DMS153 (cell line): ENCODE measurements at places on chromosomes 13 and 19.

GRCh38 chr13:27472441-27472840 is 22.1 kb upstream of the MTIF3 start:
- DNase-seq, result no peak

GRCh38 chr13:113882267-113882630 is 18.4 kb upstream of the GAS6 start:
- DNase-seq, result no peak

- DNase-seq, result no peak
Observed at GRCh38 chr13:73991384-73991783, 142.8 kb downstream of the KLF12 start.

GRCh38 chr13:97548138-97548537 is 114.2 kb downstream of the RAP2A start:
- DNase-seq, result no peak

GRCh38 chr13:40206241-40207000 is 460.0 kb downstream of the FOXO1 start:
- DNase-seq, result peak; percentile 3

- no peak for DNase-seq
Observed at GRCh38 chr19:10374931-10375330, 5.4 kb downstream of the TYK2 start.

DNA sequence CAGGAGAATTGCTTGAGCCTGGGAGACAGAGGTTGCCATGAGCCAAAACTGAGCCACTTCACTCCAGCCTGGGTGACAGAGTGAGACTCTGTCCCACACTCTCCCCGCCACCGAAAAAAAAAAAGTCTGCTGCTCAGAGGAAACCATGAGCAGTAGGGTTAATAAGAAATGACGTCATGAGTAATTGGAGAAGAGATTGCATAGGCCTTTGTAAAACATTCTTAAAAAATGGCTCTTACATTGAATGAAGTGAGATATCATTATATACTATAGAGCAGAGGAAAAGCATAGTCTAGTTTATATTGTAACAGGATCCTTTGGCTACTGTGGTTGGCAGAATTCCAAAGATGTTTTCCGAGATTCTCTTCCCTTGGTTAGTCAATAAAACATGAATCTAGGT is 228.2 kb downstream of the PCDH20 start:
- DNase-seq, result no peak

DNA sequence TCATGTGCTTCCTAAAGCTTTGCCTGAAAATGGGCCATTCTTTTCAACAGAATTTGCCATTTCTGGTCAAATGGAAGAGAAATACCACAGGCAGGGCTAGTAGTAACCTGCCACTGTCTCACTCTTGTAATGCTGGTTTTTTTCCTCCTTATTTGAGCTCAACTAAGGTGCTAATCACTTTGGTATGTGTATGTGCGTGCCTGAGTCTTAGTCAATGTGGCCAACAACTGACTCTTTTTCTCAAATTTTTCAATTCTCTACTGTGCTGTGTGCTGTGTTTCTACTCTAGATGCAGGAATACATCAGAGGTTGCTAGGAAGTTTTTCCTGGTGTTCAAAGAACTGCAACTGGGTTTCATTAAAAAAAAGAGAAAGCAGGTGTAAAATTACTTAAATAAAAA is 870.2 kb downstream of the EFNB2 start:
- DNase-seq, result no peak

DNA sequence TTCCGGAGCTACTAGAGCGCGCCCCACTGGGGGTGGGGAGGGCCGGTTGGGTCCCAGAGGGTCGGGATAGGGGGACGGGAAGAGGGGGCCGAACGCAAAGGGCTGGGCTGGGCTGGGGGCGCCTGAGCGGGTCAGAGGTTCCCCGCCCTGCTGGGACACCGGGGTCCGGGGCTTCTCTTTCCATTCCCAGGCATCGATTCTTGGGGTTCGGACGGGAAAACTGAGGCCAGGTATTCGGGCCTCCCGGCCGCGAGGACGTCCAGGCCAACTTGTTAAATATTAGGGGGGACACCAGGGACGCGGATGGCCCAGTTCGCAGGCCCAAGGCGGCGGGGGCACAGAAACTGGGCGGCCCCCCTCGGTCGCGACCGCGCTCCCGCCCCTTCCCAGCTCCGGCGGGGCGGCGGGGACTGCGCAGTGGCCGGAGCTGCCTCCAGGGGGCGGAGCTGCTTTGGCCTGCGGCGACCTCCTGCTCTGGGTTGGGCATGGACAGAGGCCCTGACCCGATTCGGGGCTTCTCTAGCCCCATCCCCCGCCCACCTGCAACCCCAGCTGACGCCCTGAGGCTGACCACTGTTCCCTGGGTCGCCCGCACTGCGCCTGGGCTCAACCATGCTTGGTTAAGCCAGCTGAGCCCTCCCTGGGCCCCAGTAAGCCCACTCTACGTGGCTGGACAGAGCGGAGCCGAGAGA is 1.2 kb upstream of the KLF16 start:
- no peak for DNase-seq

DNA sequence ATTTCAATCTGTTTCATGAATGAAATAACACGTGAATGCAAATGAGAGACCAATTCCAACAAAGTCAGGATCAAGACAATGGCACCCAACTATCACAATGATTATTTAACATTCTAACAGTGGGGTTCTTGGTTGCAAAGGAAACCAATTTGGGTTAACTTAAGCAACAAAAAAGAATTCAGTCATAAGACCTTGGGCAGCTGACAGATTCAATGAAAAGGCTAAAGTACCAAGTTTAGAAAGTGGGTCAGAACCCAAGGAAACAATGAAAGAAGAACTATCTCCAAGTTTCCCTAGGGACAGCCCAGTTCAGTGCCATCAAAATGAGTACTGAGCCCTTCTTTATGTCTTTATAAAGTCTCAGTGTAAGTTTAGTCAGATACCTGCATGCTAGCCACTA is 17.5 kb upstream of the SIGLEC14 start:
- DNase-seq, result no peak
